GM19239 (cell line): ENCODE measurements at places on chromosomes 13 and 19.

DNA sequence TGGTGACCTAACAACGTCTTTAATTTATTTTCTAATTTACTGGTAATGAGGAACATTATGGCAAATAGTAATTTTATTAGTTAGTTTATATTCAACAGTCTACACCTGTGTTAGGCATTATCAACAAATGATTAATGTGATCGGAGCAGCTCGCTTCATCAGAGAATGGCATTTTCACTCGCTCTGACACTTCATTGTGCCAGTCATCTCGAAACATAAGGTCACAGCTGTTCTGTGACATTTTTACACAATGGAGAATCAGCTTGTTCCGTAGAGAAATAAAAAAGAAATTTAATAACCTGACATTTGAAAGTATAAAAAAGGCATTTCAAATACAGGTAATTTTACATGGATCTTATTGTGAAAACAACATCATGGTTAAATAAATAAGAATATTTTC, 858.4 kb downstream of the SLITRK6 start:
- no peak for DNase-seq

- DNase-seq: no peak
Observed at GRCh38 chr19:37467608-37468090, 405 bp upstream of the ZNF569 start.

DNA sequence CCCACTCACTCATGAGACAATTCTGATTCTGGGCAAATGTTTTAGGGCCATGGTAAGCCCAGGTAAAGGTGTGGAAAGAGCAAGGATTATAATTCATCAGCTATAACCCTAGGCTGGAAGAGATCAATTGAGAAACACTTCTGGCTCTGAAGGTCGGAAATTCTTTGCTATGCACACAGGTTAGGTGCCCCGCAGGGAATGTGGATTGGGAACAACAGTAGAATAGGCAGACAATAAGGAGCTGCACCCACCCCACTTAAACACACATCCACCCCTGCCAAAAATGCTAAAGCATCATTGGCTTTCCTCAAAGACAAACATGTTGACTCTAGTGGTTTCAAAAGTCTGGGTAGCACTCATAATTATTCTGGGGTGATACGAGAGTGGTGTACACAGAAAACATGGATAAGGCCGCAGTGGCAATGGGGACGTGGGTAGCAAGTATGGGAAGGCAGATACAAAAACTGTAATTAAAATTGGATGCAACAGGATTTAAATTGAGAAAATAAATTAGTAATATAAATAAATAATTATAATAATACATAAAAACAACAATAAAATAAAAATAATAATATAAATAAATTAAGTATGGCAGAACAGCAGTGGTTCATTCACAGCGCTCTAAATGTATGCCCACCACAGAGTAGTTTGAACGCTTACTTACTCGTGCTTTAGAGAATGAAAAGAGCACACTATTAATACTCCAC, 8.6 kb downstream of the EFNB2 start:
- no peak for DNase-seq

DNA sequence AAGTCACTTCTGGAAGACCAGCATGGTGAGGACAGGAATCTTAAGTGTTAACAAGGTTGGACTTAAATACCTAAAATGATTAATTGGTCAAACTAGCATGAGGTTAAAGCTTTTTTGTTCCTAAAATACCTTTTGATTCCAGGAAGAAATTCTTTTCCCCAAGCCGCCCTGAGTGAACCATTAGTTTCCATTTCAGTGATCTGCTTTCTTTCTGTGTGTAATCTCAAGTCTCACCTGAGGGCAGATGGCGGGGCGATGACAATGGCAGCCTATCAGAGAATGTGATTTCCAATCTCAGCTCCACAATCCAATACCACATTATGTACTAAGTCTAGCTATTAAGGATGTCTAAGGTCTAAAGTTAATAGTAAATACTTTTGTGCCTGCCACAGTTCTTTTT, 390.9 kb upstream of the SGCG start:
- DNase-seq: no peak

DNA sequence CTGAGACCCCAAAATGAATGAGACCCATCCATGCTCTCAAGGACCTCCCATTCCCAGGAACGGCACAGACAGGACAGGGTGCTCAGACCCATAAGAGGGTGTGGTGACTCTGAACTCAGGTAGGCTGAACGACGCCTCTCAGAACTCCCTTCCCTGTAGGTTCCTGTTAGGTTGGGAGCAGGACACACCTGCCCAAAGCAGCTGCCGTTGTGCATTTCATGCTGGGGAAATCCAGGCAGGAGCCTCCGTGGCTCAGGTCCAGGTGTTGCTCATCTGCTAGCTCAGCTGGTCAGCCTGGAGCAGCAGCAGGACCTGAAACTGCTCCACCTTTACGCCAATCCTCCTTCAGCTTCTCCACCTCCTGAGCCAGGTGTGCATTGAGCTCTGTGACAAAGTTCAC, 19.1 kb upstream of the TEX101 start:
- no peak for DNase-seq

DNA sequence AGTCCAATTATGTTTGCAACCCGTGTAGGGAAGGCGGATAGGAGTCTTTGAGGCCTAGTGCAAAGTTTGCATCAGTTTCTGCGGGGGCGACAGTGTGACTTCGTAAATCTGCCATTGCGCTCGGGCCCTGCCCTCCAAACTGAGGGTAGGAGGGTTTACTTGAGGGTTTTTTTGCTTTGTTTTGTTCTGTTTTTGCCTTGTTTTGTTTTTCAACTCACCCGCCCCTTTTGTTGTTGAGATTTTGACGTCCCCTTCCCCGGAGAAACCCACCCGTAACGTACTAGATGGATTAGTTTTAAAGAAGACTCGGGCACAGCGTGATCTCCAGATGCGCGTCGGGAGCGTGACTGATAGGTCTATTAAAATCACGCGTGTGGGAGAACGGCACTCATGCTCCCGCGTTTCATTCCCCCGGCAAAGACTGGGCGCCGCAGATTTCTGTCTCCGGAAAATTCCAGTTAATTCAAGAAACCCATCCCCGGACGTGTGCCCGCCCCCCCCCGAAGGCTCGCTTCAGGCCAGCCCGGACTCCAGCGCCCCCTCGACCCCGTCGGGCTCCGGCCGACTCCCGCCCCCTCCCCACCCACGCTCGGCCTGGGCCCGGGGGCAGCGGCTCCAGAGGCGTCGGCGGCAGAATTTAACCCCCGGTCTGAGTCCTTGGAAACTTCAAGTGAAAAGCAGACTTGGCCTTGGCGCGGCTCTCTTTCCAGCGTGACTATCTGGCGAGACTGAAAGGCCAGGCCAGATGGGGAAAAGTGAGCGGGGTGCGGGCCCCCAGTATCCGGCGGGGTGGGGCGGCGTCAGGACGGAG, 5.0 kb downstream of the SOX1 start:
- no peak for DNase-seq

GRCh38 chr13:106156468-106156867, 379.0 kb downstream of the EFNB2 start:
- no peak for DNase-seq

GRCh38 chr19:6233056-6233826, 46.5 kb downstream of the MLLT1 start:
- DNase-seq: no peak

DNA sequence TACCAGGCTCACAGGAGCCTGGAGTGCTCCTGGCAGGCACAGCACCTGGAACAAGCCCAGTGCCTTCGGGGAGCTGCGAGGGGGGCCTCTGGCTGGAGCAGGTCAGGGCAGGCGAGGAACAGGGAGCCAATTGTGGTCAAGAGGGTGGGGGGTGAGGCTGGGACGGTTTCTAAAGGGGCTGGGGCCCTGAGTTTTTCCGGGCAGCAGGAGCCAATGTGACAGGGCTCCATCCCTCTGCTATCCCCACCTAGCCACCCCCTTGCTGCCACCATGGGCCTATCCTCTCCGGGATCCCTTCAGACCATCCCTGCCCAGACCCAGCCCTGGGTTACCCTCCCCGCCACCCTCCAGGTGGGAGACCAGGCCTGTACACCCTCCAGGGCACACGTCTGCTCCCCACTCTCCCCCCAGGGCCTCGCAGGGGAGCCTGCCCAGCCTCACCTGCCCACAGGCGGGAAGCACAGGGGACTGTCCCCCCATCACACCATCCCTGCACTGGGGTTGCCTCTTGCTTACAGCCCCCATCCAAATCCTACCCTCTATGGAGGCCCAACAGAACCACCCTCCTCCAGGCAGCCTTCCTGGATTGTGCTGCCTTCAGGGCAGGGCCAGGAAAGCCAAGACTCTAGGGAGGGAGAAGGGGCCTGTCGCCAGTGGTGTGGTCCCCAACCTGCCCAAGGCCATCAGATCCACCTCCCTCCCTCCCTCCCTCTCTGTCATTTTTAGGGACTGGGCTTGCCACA, 121.0 kb downstream of the URI1 start:
- DNase-seq: no peak

DNA sequence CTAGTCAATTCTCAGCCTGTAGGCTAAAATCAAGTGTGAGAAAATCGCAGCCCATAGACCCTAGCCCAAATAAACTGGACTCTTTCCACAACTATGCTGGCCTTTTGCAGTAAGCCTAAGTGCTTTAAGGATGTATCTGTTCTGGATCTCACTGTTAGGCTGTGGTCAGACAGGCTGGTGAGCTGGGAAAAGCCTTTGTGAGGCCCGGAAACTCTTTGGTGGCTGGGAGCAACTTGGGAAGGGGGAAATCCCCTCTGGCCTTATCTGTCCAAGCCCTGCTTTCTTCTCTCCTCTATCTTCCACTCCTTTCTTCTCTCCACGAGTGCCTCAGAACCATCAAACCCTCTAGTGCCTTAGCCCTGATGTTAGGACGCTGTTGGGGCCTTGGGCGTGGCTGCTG, 135.4 kb downstream of the LACC1 start:
- DNase-seq: no peak

DNA sequence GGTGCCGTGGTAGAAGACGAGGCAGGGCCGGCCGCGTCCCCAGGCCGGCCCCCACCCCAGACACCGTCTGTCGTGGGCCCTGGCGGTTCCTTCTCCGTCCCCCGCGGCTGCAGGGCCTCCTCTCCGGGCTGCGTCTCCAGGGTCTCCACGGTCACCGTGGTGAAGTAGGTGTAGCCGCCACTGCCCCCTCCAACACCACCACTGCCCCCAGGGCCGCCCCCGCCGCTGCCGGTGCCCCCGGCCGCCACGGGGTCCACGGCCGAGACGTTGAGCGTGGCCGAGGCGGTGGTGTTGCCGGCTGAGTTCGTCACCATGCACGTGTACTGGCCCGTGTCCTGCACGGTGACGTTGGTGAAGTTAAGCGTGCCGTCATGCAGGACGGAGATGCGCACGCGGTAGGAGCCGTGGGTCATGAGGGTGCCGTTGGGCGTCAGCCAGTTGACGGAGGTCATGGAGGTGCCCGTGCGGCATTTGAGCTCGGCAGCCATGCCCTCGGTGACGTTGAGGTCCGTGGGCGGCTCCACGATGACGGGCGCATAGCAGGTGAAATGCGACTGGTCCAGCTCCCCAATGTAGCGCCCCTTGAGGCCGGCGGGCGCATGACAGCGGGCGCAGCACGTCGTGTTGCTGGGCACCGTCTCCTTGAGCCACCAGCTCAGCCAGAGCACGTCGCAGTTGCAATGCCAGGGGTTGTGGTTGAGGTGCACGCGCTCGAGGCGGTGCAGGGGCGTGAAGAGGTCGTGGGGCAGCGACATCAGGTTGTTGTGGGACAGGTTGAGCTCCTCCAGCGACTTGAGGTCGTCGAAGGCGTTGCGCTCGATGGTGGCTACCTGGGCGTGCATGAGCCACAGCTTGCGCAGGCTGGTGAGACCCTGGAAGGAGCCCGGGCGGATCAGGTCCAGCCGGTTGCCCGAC, 4.6 kb upstream of the ASPDH start:
- DNase-seq: no peak

GRCh38 chr13:43268632-43269031, 245.2 kb downstream of the DNAJC15 start:
- DNase-seq: no peak

DNA sequence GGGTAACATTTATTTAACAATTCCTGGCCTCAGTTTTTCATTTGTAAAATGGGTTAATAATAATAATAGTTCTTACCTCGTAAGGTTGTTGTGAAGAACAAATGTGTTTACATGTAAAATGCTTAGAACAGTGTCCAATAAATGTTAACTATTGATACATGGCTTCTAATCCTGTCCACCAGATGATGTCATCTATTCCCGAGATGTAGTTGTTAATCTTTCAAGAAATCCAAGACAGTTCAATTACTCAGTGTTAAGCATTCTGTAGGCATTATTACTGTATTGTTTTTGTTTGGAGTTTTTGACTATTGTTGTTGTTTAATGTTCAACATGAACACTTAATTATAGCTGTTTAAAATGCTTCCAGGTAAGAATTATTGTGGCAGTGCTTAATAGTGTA, 131.0 kb upstream of the FNDC3A start:
- DNase-seq: no peak

- DNase-seq: no peak
Observed at GRCh38 chr13:23701636-23702035, 131.4 kb downstream of the TNFRSF19 start.

DNA sequence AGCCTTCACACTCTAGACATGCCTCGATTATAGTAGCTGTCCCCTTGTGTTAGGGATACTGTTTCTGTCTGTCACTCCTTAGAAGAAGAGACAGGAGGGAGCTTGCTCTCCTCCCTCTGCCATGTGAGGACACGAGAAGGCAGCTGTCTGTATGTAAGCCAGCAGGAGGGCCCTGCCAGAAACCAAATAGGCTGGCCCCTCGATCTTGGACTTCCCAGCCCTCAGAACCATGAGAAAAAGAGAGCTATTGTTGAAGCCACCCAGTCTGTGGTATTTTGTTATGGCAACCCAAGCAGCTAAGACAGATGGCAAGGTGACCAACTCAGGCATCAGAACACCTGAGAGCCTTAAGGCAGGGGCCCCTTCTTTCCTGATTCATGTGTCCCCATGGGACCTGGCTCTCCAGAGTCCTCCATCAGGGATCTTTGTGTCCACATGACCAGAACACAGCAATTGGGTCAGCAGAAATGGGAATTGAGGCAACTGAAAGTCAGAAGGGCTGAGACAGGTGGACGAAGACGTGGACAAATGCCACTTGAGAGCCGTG, 65.6 kb upstream of the NPAS1 start:
- no peak for DNase-seq

DNA sequence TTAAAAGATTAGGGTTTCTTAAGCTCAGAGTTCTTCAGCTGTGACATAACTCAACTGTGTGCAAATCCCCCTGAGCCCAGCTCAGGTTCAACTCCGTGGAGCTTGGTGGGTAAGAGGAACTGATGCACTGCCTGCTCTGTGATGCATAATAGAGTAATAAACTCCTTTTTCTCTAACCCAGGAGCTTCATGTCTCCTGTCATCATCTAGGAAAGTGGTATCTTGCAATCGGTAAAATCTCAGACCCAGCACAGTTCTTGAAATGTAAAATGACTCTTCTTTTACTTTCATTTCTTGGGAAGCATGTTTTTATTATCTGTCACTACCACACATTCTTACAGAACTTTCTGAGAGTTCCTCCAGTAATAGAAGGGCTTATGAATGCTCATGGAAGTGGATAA, 123.8 kb upstream of the PCDH9 start:
- DNase-seq: no peak

- DNase-seq: no peak
Observed at GRCh38 chr19:45640849-45641273, 1.7 kb upstream of the EML2 start.
